Upper lobe of left lung (tissue), 6 donors: ENCODE measurements at places on chromosomes 2 and 18. TPM values are rescaled to one million over a fixed set of nuclear protein-coding genes. Genes with fewer than 3 reads are reported as not detected.
A peak's percentile ranks its signal among the peaks of the same experiment; 100 is the strongest.

- DNase-seq: no peak
These were observed 370.8 kb downstream of the TNS1 start for GRCh38 chr2:217632043-217632442.

DNA sequence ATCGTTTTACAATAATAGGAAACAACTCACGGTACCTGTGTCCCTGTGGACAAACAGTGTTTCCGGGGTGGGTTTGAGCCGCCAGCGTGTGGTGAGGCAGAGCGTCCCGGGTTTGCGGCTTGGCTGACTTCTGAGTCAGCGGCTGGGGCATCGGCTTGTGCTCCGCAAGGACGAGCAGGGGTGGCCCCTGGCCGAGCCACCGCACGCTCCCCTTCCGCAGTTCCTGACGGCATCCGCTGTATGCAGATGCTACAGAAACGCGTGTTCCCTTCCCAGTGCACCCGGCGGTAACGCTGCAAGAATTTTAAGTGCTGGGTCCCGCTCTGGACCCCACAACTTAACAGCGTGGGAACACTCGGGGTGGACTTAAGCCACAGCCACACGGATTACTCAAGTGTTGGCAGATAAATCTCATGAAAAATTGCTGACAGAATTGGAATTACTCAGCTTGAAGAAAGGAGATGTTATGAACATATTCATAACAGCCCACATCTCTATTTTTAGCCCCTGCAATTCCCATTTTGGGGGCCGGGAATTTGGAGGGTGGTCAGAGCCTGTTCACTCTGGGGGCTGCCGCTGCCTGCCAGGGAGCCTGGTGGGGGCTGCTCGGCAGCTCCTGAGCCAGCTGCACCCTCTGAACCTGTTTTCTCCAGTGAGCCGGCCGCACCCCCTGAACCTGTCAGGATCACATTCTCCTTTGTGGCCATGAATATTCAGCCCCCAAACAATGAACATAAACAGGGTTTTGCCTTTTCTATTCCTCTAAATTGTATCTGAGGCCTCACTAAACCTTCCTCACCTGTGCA lies 12.6 kb upstream of the KCNG2 start:
- DNase-seq: peak; percentile 71

- no peak for DNase-seq
These were observed 81.1 kb downstream of the UPP2 start for GRCh38 chr2:158182676-158183295.

DNA sequence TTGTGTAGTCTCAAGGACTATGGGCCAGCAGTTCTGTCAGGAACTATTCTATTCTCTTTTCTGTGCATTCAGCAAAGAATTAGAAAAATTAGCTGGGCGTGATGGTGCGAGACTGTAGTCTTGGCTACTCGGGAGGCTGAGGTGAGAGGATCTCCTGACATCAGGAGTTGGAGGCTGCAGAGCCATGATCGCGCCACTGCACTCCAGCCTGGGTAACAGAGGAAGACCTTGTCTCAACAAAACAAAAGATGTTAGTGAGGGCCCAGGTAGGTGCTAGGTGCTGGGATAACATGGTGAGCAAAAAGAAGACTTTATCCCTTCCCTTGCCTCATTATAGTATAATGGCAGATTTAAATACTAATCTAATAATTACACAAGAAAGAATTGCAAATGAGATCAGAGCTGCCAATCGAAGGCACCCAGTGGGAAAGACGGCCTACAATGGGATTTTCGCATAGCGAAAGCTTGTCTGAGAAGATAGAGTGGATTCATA lies 447 bp upstream of the MRPL19 start:
- no peak for DNase-seq

DNA sequence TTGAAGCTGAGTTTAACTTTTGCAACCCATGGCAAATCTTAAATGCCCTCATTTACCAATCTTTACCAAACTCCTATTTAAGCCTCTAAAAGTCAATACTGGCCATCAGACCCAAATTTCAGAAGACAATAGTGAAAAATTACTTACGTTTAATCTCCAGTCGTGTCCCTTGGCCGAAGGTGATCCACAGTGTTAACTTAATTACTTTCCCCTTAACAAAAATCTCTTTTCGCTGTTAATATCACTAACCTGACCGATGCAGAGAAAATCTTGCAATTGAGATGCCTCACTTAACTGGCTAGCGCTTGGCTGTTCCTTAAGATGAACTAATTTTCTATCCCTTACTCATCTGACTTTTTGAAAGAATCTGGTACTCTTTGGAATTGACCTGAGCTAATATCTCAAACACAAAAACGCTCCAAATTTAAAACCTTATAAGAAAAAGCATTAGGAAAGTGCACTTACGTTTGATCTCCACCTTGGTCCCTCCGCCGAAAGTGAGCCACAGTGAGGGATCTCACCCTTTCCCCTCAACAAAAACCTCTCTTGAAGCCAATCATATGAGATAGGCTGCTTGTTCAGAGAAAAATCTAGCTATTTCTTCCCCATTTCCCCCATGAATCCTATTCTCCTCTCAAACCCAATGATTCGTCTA lies 169.1 kb downstream of the RPIA start:
- no peak for DNase-seq

DNA sequence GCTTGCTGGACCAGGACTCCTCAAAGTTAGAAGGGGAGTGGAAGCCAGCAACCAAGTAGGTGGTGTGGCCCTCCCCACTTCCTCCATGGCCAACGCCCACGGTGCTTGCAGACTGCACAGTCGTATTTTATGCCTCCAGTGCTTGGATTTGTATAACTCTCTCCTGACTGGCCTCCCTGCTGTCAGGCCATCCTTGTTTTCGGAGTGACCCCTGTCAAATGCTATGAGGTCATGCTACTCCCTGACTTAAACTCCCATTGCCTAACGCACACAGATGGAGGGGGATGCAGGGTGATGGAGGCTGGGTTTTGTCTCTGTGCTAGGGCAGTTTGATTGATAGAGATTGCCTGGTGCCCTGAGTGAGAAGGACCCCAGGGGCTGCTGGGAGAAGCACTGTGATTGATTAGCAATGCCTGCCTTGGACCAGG lies 36.1 kb downstream of the GLI2 start:
- DNase-seq: no peak

GRCh38 chr2:16765356-16765755 lies 99.7 kb upstream of the CYRIA start:
- DNase-seq: no peak

- no peak for DNase-seq
These were observed 300.9 kb upstream of the FBXO11 start for GRCh38 chr2:48207201-48207641.

DNA sequence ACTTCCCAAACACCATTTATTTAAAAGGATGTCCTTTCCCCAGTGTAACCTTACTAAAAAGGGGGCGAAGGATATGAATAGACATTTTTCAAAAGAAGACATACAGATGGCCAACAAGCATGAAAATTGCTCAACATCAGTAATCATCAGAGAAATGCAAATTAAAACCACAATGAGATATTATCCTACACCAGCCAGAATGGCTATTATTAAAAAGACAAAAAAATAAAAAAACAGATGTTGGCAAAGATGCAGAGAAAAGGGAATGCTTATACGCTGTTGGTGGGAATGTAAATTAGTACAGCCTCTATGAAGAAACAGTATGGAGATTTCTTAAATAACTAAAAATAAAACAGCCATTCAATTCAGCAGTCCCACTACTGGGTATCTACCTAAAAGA lies 142.3 kb upstream of the NT5C1B start:
- DNase-seq: no peak

- no peak for DNase-seq
These were observed 323.4 kb upstream of the SLC14A2 start for GRCh38 chr18:45291621-45292615.

- no peak for DNase-seq
These were observed 95.9 kb downstream of the CRIM1 start for GRCh38 chr2:36451512-36451911.

GRCh38 chr2:66805016-66805865 lies 370.3 kb downstream of the MEIS1 start:
- DNase-seq: no peak

DNA sequence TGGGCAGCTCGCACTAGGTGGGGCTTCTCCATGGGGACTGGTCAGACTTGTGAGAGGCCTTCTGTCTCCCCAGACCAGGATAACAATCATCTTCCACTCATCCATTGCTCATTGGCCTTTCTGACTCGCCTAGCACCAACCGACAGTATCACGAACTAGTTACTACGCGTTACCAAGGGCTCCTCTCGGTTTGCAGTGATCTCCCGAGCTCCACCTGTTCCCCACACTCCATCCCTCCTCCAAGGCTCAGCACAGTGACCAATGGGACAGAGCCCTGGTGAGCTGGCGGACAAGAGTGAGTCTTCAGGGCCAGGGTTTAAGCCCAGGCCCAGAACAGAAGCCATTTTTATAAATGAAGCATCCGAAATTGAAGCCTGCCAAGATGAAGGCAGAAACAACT lies 42.8 kb upstream of the SMAD7 start:
- DNase-seq: no peak

DNA sequence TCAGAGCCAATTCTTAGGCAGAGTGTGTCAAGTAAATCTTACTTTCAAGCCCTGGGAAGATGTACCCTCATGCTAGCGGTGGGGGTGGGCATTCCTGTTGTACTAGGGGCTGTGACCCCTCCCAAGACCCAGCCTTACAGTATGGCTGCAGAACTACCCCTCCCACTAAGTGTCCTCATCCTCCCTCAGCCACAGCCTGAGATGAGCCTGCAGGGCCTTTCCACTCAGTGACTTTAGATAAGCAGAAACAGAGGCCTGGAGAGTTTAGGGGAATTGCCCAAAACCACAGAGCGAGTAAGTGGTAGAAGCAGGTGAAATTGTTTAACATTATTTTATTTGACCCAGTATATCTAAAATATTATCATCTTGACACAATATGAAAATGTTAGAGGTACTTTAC lies 36.6 kb downstream of the TTC32 start:
- DNase-seq: no peak

- no peak for DNase-seq
These were observed 12.3 kb downstream of the CREG2 start for GRCh38 chr2:101374821-101375561.

DNA sequence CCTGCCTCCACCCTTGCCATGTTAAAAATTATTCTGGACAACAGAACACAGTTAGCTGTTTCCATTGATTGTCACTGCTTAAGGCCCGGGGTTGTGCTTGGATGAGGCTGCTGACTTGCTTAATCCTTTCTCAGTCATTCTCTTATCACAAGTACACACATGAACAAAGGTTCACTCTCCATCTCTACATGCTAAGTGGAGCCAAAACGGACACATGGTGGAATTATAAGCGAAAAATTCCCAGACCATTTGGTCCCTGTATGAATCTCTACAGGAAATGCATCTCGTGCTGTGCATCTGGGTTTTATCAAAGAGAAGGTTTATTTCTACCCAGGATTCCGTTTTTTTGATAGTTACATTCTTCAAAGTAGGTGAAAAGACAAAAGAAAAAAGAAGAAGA lies 177.5 kb upstream of the ETAA1 start:
- DNase-seq: no peak

DNA sequence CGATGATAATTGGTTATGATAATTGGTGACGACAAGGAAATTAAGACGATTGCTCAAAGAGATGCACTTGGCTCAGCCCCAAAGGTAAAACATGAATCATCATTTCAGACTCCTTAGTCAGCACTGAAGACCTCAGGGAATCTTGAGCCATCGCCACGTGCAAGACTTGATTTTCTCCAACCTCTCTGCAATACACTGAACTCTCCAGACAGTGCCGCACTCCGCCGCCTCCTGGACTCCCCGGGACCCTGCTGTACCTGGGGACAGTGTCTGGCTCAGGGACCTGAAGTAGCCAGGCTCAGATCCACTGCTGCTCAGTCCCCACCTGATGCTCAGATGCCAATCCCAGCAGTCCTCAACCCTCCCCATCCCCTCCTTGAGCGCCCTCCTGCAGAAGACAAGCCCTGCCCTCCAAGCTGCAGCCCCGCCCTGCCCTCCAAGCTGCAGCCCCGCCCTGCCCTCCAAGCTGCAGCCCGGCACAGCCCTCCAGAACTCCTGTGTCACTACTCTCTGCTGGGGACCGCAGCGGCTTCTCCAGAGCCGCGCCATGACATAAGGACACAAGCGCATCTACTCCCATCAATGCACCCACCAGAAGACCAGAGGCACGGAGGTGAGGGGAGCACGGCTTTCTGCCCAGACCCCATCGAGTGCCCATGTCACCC lies 1.1 kb downstream of the TMEM18 start:
- no peak for DNase-seq

GRCh38 chr2:151860210-151860609 lies 32.0 kb upstream of the ARL5A start:
- DNase-seq: no peak

DNA sequence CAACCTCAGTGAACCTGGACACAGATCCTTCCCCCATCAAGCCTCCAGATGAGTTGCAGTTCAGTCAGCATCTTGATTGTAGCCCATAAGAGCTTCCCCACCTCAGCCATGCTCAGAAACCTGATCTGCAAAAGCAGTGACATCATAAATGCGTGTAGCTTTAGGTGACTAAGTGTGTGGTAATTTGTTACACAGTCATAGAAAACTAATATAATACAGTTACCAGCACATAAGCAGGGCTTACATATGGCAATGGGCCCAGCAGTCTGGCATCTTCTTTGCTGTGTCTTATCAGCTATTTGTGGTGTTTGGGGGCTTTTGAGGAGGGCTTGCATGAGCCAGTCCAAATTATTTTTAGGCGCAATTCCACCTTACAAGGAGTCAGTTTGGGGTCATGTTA lies 807.0 kb downstream of the SLC4A3 start:
- DNase-seq: no peak

DNA sequence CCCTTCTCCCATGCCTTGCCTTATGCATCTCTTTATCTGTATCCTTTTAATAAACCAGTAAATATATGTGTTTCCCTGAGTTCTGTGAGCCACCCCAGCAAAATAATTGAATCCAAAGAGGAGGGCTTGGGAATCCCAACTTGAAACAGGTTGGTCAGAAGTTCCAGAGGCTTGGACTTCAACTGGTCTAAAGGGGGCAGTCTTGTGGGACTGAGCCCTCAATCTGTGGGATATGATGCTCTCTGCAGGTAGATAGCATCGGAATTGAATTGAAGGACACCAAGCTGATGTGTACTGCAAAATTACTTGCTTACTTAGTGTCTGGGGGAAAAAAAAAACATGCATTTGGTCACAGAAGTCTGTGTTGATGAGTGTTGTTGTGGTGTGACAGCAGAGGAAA lies 1033.5 kb upstream of the TMEFF2 start:
- no peak for DNase-seq

DNA sequence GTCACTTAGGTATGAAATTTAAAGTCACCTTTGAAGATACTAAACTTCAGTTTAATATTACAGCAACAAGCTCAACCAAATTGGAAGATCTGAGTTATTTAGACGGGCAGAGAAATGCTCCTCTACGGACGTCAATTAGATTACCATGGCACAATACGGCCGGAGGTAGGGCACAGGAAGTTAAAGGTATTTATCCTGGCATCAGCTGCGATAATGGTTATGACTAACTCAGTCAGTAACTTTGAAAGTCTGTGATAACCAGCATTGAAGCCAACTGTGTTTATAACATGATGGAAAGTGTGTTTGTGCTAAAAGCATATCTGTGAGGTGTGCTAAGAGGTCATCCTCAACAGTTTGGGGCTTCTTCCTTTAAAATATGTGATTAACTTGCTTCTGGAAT lies 117.3 kb downstream of the WDSUB1 start:
- DNase-seq: no peak

GRCh38 chr18:78981989-78982620 lies 2.5 kb downstream of the SALL3 start:
- no peak for DNase-seq

ALPG gene
- total RNA-seq: not detected

IGFBP2 gene
- total RNA-seq: 27.4 TPM

KIF1A gene
- total RNA-seq: not detected

TTC39C gene
- 31.5 TPM for total RNA-seq

SOWAHC gene
- total RNA-seq: 26.6 TPM

RTP5 gene
- total RNA-seq: not detected

UGT1A4 gene
- 0.69 TPM for total RNA-seq

CD302 gene
- total RNA-seq: 109 TPM

CPLX4 gene
- not detected for total RNA-seq

CCL20 gene
- total RNA-seq: 2.6 TPM

CYP26B1 gene
- total RNA-seq: not detected
